NCI-H2081 (cell line): ENCODE measurements at places on chromosomes 3 and 15.

GRCh38 chr3:32120471-32120870 is 14.1 kb downstream of the GPD1L start:
- no peak for DNase-seq

DNA sequence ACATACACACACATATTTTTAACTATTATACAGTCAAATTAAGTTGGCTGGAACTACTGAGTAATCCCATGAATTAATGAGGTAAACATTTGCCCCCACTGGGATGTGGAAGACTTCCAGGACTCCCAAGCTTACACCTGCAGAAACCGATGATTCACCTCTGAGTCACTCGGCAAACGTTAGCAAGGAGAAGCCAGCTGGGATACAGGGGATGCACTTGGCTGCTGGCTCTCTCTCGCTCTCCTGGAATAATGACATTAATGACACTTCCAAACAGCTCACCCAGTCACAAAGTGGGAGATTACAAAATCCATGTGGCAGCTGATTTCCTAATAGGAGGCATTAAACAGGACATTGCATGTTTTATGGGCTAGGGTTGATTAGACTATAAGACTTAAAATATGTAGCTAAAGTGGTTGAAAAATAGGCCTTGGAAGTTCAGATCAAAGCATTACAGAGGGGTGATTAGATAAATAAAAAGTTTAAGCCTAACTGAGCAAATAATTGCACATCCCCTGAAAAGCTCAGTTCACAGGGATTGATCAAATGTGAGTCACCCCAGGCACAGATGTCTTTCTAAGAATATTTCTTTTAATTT is 500.9 kb downstream of the SOX2 start:
- DNase-seq = peak; percentile 99

DNA sequence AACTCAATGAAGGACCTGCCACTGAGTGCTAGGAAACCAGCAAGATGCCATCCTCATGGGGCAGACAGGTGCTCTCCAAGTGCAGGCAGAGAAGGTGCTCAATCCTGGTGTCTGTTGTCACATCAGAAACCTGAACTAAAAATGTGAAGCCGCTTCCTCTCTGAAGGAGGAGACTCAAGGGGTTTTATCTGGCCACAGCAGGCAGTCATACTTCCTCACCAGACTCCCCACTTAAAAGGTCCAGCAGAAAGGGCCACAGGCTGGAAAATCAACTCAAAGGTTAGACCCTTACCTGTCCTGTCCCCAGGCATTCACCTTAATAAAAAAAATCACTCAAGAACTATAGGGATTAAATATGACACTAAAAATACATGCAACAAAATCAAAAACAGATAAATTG is 4.8 kb downstream of the CCDC12 start:
- DNase-seq = no peak

DNA sequence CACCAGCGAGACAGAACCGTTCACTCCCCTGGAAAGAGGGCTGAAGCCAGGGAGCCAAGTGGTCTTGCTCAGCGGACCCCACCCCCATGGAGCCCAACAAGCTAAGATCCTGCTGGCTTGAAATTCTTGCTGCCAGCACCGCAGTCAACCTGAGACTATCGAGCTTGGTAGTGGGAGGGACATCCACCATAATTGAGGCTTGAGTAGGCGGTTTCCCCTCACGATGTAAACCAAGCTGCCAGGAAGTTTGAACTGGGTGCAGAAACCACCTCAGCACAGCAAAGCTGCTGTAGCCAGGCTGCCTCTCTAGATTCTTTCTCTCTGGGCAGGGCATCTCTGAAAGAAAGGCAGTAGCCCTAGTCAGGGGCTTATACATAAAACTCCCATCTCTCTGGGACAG is 151.0 kb downstream of the MBNL1 start:
- DNase-seq = no peak
